Right forelimb (tissue), 1 donor: ENCODE measurements at places on chromosomes 13 and 19.

DNA sequence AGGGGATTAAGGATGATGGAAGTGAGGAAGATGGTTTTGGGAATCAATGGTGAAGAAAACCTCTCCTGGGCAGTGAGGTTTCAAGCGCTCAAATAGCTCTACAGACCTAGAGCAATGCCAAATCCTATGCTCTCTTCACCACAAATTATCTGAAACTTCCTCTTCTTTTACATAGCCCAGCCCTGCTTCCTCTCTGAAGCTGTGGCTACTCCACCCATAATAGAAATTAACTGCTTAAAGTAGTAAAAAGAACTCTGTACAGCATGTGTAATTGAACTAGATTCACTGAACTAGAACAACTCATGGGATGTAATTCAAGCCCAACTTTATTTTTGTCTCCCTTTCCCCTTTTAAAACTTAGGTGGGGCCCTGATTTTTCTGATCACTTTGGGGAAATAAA, 20.4 kb upstream of the IFT88 start:
- DNase-seq: no peak

DNA sequence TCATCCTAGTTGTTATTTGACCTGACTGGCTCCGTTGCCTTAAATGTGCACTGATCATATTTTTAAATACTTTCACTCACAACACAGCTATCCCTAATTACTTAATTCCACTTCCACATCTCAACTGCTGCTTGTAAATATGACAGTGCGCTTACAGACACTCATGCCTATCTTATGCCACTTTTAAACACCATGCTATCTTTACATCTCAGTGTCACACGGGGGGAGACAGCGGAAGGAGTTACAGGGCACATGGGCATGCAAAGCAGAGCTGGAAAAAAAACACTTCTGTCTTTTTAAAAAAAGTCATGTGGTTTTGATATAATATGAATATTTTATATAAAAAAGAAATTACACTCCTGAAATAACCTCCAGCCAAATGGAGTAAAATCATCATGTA, 44.1 kb downstream of the SMAD9 start:
- DNase-seq: no peak

- no peak for DNase-seq
Measured at GRCh38 chr13:36997716-36998427, 1.3 kb downstream of the ALG5 start.

- DNase-seq: no peak
Measured at GRCh38 chr19:9309974-9310446, 372 bp upstream of the ZNF699 start.

- DNase-seq: no peak
Measured at GRCh38 chr19:56176881-56177280, 1.1 kb downstream of the GALP start.

- DNase-seq: no peak
Measured at GRCh38 chr13:72397265-72397664, 330.2 kb downstream of the MZT1 start.

DNA sequence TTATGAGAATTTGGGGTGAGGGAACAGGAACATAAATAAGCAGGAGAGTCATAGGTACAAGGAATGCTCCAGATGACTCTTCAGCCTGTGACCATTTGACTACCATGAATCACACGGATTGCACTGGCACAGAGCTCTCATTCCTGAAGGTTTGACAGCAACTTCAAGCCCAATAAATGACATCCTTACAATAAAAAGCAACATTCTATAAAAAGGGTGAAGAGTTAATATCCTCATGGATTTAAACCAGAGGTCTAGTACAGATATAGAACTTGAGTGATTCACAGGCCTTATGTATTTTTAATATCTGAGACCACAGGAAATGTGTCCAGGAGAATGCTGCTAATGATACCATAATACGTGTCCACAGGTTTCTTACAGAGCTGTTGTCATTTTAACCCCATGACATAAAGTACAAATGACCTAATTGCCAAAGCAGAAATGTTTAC, 158.1 kb downstream of the IRS2 start:
- DNase-seq: no peak

- peak; percentile 80 for DNase-seq
Measured at GRCh38 chr19:2488942-2489731, 13.2 kb downstream of the GADD45B start.

DNA sequence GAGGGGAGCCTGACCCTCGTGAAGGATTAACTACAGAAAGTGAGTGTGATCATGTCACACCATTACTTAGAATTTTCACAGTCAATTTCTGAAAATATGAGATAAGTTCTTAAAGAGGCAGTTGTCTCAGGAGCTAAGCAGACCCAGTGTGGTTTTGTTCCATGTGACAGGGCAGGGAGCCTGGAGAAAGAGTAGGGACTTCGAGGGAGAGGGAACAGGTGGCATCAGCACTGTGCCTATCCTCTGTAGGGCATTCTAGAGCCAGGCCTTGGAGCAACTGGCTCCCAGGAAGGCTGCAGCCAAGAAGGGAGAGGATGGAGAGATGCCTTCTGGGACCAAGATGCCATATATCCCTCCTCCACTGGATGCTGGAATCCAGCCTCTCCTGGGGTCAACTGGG, 183.0 kb downstream of the TSHZ3 start:
- DNase-seq: no peak

GRCh38 chr19:16571283-16571682, 932 bp downstream of the SLC35E1 start:
- DNase-seq: no peak

DNA sequence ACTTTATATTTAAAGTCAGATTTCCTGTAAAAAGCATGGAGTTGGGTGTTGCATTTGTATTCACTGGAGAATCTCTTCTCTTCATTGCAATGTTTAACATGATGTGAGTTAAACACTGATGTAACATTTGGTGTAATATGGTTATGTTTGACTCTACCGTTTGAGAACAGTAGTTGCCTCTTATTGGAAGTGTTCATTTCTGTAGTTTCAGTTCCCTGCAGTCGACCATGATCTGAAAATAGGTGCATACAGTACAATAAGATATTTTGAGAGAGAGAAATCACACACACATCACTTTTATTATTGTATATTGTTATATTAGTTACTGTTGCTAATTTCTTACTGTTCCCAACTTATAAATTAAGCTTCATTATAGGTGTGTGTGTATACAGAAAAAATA, 105.2 kb upstream of the SPACA7 start:
- DNase-seq: no peak
